Endothelial cell of coronary artery (primary cell): ENCODE measurements at places on chromosomes 5 and 9. TPM values are rescaled to one million over a fixed set of nuclear protein-coding genes. Genes with fewer than 3 reads are reported as not detected.

The MARVELD2 gene
- 1.7 and 2.1 TPM in 2 replicates for total RNA-seq

The POU5F2 gene
- 0.54 and 0.85 TPM in 2 replicates for total RNA-seq

The FOXD4L6 gene
- total RNA-seq = under 0.01 TPM in 1 of 2 replicates, not detected in the other

The SV2C gene
- not detected in 2 replicates for total RNA-seq

The SLC6A3 gene
- total RNA-seq = not detected in 2 replicates

The ELOVL7 gene
- under 0.01 TPM in 2 replicates for total RNA-seq

The CNTFR gene
- not detected in 2 replicates for total RNA-seq
